Stimulated activated CD4-positive, alpha-beta T cell treated with anti-CD3 and anti-CD28 coated beads, Interleukin-4, amount 100 ng/mL, for 48 hours (primary cell): ENCODE measurements at places on chromosomes 5 and 9.

DNA sequence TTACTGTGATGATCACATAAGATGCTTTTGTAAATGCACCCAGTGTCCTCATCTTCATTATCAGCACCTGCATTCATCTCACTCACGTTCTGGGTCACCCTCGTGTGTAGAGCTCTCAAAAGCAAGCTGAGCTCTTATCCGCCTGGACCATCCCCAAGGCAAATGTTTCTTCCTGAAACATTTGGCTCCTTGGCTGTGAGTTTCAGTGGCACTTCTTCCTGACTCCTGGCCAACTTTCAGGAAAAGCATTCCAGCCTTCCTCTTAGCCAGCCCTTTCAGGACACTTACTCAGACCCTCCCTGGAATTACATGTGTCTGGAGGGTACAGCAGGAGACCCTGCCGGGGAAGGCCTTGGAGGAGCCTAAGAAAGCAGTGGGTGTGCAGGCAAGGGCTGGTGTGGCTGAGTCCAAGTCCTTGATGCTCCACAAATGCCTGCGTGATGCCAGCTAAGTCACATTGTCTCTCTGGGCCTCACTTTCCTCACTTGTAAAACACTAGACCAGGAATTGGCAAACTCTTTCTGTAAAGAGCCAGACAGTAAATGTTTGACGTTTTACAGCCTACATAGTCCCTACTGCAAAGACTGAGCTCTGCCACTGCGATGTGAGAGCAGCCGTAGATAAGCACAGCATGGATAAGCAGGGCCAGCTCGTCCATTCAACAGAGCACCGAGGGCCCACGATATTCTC, 72.1 kb downstream of the PDE6A start:
- no peak for DNase-seq

DNA sequence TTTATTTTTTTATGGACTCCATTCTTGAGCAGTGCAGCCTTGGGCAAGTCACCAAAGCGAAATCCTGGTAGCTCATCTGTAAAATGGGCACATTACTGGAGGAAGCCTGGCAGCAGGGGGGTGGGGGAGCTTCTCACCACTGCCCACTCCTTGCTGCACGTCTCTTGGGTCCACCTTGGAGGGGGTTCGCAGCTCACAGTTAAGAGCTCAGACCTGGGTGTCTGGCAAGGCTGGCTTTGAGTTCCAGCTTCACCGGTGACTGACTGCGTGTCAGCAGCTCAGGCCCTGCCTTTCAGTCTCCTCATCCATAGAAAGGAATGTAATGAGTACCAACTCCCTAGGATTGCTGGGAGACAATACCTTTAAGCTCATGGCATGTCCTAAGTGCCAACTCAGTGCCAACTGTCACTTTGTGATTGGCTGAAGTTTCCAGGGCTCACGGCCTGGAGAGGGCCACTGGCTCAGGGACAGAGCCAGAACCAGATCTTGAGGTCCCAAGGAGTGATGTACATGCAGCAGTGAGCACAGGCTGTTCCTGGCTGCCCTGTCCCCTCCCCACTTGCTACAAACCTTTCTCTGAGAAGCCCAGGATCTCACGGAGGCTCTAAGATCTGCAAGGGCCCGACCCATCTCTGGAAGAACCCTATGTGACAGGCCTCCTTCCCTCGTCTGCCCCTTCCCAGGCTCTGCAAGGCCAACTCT, 72.9 kb downstream of the C9orf50 start:
- no peak for DNase-seq

DNA sequence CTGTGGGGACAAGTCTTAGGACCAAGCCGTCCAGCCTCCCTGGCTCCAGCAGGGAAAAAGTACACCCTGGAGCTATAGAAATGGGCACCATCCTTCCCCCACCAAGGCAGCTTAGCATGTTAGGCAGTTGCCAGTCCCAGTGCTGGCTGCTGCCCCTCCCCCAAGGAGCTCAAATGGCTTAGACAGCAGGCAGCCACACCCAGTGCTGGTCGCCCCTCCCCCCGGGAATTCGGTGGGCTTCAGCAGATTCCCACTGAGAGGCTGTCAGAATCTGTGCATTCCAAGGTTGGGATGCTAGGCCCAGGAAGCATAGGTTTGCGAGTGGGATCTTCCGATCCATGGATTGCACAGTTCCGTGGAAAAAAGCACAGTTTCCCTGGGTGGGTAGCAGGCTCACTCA, 105.2 kb upstream of the ITGA1 start:
- no peak for DNase-seq

DNA sequence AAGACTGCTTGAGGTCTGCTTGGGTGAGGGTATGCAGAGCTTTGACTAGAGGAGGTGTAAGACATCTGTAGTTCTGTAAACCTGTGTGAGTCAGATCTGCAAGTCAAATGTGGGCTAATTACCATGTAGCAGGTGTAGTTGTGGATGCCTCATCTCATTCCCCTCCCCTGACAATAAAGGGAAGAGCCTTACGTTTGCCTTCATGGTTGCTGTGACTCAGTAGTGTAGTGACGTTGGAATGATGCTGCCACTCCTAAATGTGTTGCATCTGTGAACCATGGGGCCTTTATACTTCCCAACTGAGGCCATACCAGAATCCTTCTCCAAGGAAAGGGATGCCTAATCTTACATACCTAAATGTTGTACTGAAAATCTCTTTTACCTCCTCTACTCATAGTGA, 26.0 kb downstream of the PRDM6 start:
- no peak for DNase-seq

GRCh38 chr5:117295941-117296340, 721.3 kb upstream of the SEMA6A start:
- no peak for DNase-seq

DNA sequence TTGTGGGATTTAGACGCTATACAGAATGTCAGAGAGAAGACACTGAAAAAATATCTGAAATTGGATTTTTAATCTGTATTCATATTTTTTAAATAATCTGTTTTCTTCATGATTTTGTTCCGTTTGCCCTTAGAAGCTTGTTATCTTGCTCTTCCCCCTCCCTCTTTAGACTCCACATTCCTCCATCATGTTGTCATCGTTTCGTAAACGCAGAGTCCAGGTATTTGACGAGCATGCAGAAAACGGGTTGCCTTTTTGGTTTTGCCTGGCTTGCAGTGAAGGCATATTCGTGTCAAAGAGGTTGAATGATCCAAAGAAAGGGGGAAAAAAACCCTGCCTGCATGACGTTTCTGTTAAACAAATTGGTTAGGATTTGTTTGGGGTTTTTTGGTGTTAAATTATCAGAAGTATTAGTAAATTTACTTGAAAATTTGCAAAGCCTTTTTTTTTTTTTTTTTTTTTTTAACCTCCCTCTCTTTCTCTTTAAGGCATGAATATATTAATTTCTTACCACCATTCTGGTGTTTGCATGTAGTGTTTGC, 2.9 kb downstream of the SPTAN1 start:
- DNase-seq: no peak

- no peak for DNase-seq
Measured at GRCh38 chr9:114256827-114257328, 66.0 kb upstream of the ORM1 start.

DNA sequence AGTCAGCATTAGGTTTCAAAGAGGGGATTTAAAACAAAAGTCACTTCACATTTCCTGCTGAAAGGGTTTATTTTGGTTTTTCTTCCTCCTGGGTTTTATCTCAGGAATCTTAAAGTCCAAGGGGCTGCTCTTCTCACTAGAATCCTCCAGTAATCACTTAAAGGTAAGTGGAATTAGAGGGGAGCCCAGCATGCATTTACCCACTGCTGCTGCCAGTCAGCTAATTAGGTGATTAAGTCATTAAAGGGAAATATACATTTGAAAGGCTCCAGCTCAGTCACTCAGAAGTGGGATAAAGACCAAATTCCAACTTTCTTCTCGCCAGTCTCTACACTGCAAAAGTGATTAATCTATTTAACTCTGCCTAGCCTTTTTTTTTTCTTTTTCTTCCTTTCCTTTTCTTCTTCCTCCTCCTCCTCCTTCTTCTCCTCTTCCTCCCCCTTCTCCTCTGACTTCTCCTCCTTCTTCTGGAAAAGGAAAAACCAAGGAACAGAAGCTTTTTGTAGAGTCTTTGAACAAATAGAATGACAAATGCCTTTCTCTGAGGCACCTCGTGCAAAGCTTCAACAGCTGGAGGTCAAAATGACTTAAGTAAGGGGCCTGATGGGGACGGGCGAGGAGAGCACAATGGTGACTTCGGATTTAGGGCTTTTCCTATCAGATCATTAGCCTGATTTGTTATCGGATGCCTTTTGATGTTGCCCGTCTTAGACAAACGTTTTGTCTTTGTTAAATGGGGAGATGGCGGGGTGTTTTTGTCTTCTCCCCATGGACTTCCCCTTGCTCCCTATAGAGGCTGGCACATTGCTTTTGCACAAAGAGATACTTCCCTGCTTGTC, 617.6 kb downstream of the IRX1 start:
- DNase-seq: no peak

DNA sequence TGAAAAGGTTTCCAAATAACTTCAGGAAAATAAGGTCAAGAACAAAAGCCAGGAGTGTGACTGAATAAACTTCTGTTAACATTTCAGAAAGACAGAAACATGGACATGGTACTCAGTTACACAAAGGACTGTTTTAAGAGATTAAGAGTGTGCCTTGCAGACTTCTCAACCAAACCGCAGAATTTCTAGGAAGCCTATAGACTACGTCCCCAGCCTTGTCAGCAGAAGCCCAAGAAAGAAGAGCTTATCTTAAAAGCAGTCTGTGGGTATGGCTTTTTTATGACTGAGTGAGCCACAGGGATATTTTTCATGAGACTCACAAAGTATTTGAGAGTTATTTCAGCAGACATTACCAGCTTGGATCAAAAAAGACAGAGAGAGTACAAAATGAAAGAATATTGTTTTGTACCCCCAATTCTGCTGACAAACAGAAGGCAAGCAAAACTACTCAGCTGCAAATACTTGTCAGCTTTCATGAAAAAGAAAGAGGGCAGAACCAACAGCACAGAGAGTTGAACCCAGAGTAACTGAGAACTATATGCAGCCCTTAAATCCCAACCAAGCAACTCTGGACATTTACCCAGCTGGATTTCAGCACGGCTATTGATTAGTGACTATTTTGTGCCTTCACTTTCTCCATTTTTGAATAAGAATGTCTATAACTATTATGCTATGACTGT, 711.0 kb upstream of the CTNND2 start:
- no peak for DNase-seq

DNA sequence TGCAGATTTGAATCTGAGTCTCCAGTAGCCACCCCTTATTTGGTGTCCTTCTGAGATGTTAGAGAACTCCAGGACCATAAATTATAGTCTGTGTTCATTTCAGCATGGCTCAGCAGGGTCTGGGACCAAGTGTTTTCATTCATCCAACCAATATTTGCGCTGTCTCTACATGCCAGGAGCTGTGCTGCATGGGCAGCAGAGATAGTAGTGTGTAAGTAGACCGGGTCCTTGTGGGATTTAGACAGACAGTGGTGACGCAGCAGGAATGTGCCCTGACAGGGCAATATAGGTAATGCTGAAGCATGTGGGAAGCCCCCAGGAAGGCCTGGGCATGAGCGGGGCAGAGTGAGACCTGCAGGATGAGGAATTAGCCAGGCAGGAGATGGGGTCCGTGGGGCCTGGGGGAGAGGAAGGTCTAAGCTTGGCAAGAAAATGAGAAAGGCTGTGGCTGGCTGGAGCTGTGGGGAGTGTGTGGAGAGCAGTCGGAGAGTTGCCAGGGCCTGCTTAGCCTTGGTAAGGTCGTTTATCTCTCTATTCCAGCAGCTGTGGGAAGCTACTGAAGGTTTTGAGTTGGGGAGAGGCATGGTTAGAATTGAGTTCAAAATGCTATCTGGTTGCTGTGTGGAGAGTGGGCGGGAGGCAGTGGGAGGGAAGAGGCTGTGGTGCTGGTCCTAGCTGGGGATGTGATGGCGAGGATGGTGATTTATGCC, 16.8 kb downstream of the STXBP1 start:
- DNase-seq: no peak
